ENCODE measurements at places on chromosomes 5 and 9.

GRCh38 chr5:1644810-1645571, 121.2 kb upstream of the LPCAT1 start:
- no peak for DNase-seq

GRCh38 chr5:180631549-180632383, 17.6 kb downstream of the FLT4 start:
- DNase-seq: no peak

DNA sequence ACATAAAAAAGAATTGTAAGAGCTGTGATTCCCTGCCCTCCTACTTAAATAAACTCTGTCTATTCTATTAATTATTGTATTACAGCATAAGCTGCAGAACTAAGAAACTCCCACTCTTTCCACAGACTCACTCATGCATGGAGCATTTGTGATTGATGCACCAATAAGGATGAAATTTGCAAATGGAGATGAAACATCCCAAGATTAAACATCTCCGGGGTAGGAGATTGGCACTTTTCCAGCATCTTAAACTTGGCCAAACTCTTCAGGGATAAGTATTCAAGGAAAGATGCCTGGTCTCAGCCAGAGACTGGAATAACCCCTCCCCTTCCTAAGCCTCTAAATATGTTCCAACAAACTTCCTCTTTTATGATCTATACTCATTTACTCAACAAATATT, 472.0 kb downstream of the ACTL7B start:
- DNase-seq: no peak

DNA sequence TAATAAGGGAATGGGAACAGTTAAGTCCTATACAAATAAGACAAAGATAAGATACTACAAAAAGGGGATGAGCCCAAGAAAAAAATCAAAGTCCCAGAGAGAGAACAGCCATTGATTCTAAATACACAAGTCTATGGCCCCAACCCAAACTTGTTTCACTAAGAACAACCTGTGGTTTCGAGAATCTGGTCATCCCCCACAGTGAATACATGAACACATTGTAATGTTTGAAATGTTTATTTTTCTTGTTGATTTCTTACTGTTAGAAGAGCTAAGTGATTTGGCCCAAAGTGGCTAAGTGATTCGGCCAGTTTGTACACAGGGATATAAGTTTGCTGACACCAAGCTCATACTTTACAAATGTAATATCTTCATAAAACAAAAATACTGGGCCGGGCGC, 3.3 kb upstream of the ABCA1 start:
- no peak for DNase-seq

DNA sequence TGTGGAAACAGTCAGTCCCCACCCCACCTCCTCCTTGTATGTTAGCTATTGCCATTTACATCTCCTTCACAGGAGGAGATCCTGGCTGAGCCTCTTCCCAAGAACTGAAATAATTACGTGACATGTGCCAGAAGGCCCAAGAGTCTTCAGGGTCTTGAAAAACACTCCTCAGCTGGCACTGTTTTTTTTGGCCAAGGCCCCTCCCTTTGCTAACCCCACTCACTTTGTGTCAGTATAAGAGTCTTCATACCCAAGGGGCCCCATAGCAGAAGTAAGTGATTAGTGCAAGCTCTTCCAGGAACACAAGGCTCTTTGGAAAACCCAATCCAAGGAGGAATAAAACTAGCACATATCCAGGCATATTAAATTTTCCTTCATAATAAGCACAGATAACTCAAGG, 5.7 kb upstream of the LARP1 start:
- no peak for DNase-seq

DNA sequence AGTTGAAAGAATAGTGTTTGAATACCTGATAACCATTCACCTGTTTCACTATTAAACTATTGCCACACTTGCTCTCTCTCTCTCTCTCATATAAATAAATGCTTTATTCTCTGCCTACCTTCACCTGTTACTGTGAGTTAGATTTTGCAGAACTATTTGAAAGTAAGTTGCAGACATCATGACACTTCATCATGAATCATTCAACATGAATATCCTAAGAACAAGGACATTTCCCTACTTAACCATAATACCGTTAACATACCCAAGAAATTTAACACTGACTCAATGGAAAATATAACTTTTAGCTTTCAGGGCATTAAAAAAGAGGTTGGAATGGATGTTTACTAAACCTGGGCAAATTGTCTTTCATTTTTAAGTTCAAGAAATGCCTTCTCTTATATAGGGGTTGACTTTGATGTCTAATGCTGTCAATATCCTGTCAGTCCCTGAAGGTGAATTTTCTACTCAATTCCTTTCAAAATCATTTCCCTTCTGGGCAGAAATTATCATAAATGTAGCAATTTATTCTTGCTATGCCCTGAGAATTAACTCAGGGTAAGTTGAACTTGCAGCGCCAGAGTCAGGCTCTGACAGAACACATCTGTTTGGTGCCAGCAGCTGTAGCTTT, 582.6 kb upstream of the TLE4 start:
- DNase-seq: peak; percentile 28

GRCh38 chr5:111201705-111202104, 22.5 kb upstream of the CAMK4 start:
- no peak for DNase-seq

DNA sequence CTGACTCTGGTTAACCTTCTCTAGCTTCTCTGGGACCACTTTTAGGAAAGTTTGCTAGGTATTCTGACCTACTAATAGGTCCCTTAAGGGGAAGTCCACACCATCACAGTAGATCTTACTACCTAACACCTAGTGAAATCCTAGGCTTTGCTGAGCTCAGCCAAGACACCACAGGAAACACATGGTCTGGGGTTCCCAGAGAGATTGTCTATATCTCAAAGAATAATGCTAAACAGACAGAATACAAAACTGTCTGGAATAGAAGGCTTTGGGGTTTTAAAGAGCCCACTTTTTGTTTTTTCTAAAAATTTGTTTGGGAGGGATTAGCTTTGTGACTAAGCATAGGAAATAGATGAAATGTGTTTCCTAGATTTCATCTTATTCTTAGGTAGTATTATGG, 395.1 kb downstream of the ARHGEF28 start:
- no peak for DNase-seq

DNA sequence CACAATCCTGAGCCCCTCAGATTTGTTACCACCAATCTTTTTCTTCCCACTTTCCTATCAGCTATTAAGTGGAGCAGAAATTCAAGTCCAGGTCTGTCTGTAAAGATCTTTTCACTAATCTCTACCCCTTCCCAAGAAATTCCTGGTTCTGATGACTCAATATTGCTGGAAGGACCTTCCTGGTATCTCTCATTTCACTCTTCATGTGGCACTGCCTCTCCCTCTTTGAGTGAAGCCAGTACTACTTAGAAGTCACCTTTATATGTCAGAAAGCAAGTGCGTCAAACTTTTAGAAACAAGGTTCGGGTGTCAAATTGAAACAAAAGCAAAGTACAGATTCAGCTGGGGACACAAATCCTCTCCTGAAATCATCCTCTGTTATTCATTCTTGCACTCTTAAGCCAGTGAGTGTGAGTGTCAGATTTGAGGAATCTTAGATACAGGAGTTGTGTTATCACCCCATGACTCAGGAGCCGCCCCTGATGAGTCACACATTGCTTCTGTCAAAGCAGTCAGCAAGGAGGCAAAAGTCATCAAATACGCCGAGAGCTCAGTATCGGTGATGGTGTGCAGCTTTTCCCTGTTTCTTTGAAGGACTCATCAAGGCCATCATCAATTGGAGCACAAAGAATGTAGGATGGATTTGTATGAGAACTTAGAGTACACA, 313.0 kb downstream of the CETN3 start:
- DNase-seq: peak; percentile 96

DNA sequence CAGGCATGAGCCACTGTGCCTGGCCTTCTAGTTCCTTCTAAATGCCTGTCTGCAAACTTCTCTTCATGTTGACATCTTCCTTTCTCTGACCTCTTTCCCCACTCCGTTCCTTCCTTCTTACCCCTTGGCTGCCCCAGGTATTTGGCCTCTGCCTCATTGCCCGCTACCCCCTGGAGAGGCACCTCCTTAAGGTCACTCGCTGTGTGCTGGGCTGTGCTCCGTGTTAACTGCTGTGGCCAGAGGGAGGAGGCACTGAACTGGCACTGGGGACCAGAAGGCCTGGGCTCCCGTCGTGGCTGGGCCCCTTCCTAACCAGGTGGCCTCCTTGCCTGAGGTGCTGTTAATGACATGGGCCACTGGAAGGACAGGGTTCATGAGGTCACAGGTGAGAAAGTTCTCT, 39.4 kb downstream of the LAMC3 start:
- no peak for DNase-seq

- DNase-seq: peak; percentile 29
Measured at GRCh38 chr5:9898319-9898718, 268.2 kb upstream of the TAS2R1 start.

DNA sequence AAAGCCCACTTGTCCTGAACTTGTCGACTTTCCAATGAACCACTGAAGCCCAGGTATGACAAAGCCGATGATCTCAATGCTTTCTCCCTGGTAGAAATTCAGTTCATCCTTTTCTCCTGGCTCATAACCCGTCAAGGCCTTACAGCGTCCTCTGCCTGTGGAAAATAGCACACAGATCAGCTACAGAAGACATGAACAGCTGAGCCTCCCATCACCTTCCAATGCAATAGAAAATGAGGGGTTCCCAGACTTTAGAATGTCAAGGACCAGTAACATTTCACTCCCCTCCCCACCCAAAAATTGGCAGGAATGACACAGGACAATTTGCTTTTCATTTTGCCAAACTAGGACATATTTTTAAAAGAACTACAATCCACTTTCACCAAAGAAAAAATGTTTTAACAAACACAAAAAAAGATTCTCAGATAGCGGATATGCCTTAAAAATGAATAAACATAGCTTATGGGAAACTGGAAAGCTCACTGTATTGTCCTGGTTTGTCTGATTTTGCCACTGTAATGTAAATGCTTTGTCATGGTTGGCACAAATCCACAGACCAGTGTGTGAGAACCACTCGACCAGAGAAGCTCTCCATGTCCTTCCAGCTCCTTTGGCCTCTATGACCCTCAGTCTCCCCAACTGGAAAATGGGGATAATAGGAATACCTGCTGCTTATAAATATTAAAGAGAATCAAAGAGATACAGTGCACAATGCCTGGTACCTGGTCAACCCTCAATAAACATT, 24.4 kb downstream of the SH3TC2 start:
- no peak for DNase-seq

DNA sequence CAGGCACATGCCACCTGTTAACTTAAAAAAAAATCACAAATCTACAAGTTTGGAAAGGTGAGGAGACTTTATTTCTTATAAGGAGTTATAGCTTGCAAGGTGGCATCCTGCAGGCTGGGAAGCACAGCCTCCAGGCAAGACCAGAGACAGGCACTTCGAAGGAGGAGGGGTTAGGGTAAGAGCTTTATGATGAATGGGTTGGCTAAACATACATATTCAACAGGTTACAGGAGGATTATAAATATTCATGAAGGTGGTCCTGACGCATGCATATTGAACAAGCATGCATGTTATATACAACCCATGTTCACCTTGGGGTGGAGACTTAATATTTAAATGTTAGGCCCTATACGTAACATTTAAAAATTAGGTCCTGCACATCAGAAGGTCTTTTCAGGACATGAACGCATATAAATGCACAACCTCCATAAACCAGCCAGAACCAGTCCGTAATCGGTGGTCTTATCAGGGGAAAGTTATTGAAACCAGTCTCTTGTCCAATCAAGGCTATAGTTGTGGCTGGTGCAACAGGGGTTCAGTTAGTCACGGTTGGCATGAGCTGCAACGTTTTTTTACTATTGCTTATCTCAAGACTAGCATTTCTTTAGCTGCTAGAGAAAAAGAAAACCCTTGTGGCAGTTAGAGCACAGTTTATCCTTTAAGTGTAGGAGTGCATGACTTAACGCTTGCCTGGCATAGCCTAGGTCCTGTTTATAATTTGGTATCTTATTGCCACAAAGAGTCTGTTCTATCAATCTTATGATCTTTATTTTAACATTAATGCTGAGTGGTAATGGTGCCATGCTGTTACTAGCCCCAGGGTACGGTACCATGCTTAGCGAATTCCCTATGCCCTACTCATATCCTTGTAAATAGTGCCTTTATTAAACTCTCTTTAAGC, 72.7 kb downstream of the C9orf57 start:
- no peak for DNase-seq

DNA sequence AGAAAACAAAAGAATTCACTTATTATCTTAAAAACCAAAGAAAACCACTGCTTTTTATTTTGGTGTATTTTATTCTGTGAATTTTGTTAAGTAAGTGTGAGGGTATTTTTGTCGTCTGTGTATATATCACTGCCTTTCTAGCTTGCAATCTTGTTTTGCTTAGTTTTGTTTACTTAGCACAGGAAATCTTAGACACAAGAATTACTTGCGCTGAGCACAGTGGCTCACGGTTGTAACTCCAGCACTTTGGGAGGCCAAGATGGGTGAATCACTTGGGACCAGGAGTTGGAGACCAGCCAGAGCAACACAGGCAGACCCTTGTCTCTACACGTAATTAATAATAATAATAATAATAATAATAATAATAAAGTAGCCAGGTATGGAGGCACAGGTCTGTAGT, 230.3 kb downstream of the PAPPA start:
- DNase-seq: no peak

- peak; percentile 37 for DNase-seq
Measured at GRCh38 chr9:101995231-101995630, 256.8 kb upstream of the GRIN3A start.

GRCh38 chr5:173340984-173341383, 12.8 kb upstream of the STC2 start:
- no peak for DNase-seq

GRCh38 chr9:68585034-68585761, 44.5 kb upstream of the TMEM252 start:
- DNase-seq: no peak

GRCh38 chr5:164672931-164673694, 1167.7 kb downstream of the MAT2B start:
- peak; percentile 24 for DNase-seq

- DNase-seq: no peak
Measured at GRCh38 chr5:158022837-158023236, 163.9 kb upstream of the CLINT1 start.

GRCh38 chr9:101247297-101247696, 137.5 kb downstream of the BAAT start:
- no peak for DNase-seq

GRCh38 chr5:32586276-32586599, 881 bp downstream of the SUB1 start:
- no peak for DNase-seq

GRCh38 chr9:18907927-18908625, 124.9 kb downstream of the SAXO1 start:
- no peak for DNase-seq

DNA sequence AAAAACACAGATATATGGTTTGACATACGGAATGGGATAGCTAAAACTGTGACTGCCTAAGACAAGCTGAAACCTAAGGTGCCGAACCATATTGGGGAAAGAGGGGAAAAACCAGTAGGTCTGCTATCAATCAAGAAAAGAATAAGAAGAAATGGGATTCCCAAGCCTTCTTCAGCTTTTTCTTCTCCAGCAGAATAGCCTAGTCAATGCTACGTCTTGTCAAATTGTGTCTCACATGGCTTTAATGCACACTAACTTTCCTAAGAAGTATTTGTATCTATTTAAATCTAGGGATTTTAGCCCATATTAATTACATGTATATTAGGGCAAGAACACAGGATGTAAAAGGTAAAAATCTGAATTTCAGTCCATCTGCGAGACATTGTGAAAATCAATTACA, 797 bp upstream of the FBXO38 start:
- DNase-seq: no peak

- DNase-seq: no peak
Measured at GRCh38 chr9:18756712-18757125, 276.3 kb downstream of the SAXO1 start.

All from foreskin keratinocyte (primary cell).